ENCODE measurements at places on chromosomes 1 and 21.
A peak's percentile ranks its signal among the peaks of the same experiment; 100 is the strongest.

GRCh38 chr1:54327386-54328065 is 78.7 kb downstream of the SSBP3 start:
- DNase-seq: no peak

- no peak for DNase-seq
These were observed 33.0 kb upstream of the KCNN3 start for GRCh38 chr1:154902938-154903566.

DNA sequence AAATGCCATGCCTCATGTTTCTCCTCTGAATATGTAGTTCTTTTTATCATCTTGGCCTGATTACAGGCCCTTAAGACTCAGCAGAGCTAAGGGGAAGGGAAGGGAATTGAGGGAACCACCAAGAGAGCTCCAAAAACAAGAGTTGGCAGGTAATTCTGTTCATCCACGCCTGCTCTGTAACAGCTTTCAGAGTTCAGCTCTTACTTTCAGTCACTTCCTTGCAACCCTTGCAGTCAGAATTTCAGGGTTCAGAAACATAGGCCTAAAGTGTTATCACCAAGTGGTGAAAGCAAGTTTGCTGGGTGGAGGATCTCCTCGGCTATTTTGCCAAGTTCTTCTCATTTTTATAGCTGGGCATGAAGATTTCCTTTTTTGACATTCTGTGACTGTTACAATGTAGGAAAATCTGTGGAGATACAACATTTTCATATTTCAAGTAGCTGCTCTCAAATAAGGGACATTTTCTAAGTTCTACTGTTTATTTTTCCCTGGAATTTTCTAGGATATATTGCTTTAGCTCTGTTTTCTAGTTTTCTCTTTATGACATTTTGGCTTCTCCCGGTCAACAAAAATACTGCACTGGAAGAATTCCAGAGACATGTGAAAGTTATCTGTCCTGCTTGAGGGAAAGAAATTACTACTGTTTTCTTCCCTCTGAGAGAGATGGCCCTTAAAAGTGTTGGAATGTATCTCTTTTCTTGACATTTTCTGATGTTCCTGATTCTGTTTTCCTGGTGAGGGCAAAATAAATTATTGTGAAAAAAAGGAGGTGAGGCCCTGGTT is 251.8 kb upstream of the ST6GALNAC5 start:
- DNase-seq: no peak

DNA sequence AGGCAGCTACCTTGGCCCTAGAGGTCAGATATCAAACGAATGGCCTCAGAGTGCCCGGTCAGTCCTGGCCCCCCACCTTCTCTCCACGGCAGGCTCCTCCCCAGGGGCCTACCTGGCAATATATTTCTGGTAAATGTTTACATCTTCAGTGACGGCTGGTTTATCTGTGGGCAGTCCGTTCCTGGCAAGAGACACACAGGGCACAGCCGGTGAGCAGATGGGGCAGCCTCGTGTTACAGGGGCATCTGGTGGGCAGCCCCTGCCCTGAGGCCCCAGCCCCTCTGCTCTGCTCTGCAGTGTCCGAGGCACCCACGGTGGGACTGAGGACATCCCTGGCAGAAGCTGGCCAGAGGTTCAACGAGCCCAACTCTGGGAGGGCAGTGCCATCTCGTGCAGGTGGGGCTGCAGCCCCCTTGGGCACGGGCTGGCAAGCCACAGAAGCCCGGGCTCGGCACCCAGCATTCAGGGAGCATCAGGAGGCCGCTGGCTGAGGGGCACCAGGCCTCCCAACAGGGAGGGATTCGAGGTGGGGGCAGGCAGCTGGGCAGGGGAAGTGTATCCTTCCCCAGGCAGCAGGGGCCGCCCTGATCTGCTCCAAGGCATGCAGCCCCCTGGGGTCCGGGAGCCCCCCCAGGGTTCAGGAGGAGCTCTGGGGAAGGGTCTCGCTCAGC is 137.9 kb downstream of the CASZ1 start:
- no peak for DNase-seq

DNA sequence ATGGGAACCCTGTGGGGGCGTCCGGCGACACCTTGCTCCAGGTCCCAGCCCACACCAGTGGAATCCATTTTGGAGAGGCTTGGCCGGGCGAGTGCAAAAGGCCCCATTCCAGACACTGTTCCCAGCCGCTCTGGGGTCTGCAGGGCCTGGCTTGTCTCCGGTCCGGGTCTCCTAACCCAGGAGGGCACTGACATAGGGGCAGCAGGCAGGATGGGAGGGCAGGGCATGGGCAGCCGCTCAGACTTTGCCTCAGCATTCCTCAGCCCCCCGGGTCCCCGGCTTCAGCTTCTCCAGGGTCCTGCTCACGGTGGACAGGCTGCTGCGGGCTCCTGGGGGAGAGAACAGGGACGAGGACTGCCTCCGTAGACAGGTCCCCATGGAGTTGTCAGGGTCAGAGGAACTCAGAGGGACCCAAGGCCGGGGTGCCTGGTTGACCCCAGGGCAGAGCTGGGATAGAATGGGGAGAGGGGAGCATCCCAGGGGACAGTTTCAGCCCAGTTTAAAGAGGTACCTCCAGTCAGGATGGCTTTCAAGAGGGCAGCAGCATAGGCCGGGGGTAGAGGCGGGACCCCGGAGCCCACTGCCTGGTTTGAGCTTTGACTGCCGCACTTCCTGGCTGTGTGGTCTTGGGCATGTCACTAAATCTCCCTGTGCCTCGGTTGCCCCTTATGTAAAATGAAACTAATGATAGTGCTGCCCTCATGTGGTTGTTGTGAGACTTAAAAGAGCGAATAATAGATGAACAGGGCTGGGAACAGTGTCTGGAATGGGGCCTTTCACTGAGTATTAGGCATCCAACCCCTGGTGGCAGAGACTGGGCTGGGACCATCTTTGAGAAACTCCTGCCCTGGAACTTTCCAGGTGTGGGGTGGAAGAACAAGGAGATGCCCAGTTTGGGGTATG is 3.7 kb downstream of the KNCN start:
- DNase-seq: peak; percentile 43

DNA sequence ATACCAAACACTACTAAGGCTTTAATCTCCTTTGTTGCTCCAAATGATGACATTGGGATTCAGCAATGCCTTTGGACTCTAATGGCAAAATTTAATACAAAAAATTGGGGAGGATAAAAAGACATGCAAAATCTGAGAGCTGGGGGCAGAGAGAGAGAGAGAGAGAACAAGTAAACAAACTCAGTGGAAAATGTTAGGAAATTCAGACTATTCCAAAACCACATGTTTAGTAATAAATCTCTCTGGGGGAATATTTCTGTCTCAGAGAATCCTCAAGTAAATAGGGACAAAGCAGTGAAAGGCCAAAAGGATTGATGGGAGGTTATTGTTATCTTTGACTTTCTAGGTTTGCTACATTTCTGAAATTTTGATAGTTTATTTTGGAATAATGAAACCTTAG is 65.7 kb downstream of the PLA2G4A start:
- no peak for DNase-seq

GRCh38 chr1:231036416-231036815 is 3.6 kb downstream of the FAM89A start:
- DNase-seq: no peak

DNA sequence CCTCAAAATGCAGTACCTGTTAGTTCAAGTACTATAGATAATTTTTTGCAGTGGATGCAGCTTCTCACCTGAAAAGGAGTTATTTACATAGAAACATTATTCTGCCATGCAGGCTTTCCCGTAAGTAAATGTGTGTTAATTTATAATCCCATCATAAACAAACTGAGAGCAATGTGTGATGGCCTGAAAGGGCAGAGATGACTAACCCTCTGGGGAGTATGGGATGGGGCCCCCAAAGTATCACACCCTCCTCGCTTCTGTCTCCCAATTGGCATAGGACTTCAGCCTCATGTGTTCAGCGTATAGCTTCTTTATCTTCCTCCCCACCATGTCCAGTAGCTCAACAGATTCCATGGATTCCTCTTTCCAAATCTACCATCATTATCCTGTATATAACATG is 7.6 kb downstream of the HMGCL start:
- DNase-seq: no peak

DNA sequence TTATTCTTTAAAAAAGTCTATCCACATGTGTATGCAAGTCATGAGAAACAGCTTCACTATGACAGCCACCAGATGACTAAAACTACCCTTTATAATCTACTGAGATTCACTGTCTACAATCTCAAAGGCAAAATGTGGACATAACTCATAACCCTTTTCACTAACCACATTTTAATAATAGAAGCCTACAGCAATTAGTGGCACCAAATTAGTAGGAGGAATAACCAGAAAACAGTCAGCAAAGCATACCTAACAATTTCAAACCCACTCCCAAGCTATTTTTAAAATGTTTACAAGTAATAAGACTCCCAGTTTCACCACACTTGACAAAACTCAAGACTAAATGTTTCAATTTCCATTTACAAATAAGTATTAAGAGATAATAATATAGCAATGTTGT is 442.9 kb downstream of the PTPRC start:
- no peak for DNase-seq

Measured in right lobe of liver (tissue), 6 donors.